ENCODE measurements at places on chromosomes 3 and 15.

DNA sequence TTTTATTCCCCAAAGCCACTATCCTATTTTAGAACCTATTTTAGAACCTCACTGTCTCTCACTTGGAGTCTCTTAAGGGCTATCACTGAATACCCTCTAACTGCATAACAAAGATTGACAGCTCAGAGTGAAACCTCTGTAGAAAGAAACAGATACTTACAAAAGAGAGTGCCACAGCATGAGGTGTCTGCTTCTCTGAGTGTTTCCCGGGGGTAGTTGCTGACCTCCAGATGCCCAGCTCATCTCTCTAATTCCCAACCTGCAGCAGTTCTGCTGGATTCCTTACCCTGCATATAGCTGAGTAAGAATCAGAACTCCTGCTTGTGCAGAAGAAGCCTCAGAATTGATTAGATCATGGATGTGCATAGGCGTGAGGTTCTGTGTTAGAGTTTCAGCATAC is 34.5 kb downstream of the P3H2 start:
- DNase-seq: no peak

DNA sequence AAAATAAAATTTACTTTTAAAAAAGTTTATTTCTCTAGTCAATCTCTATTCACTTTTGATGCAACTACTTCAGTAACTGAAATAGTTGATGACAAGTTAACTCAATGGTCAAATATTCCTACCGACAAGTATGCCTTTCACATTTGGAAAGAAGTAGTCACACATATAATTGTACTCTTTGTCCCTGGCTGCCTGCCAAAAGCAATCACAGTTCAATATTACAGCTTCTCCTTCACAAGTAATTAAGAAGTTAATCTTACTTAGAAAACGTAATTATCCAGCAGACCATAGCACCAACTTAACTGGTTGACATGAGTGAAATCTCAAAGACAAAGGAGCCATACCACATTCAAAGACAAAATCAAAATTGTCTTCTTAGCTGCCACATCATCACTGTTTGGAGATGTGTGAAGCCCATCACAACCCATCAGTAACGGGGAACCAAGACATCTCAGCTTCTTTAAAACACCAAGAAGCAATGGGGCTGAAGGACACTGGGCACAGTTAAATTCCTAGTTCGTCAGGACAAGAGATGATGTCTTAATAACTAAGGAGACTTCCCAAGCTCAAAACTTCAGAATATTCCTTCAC is 86.1 kb downstream of the PLCH1 start:
- no peak for DNase-seq

- DNase-seq: no peak
These were observed 84.2 kb downstream of the MYO9A start for GRCh38 chr15:72033711-72034110.

DNA sequence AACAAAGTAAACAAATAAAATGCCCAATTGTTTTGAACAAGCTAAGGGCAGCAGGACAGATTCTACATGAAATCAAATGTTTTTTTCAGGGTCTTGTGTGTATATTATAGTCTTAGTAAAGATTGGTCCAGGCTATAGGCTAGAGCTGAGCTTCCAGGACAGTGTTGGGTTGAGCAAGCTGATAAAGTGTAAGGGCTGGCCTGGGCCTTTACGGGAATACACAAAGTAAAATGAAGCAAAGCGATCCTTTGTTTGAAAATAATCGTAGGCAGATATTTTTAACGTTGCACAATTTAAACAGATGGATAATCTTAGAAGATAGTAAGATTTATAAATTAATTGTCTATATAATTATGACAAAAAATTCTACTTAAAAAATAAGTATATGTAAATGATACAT is 1204.6 kb downstream of the OTOL1 start:
- DNase-seq: no peak

DNA sequence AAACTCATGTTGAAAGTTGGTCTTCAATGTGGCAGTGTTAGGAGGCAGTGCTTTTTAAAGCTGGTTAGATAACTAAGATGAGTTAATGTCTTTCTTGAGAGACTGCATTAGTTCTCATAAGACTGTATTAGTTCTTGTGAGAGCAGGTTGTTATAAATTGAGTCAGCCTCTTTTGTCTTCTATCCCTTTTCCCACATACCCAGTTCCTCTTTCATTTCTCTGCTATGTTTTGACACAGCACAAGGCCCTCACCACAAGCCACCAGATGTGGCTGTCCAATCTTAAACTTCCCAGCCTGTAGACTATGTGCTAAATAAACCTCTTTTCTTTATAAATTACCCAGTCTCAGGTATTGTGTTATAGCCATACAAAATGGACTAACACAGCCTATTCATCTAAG is 94.6 kb upstream of the SNTN start:
- no peak for DNase-seq

DNA sequence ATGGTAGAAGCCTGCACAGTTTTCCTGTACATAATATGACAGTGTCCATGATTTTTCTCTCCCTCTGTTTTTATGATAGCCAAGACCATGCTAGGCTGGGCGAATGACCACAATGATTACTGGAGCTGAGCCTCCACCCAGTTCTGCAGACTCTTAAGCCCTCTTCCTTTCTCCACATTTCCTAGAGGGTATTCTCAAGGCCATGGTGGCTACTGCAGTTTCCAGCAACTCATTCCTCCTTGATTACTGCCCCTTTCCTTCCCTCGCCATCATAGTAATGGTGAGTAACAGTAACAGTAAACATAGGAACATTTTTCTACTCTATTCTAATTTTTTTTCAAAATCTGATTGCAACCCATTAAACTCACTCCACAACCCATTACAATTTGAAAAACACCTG is 20.2 kb downstream of the TNIK start:
- no peak for DNase-seq

- no peak for DNase-seq
These were observed 42.5 kb downstream of the LPP start for GRCh38 chr3:188196232-188196990.

- DNase-seq: no peak
These were observed 163.6 kb downstream of the ITPR1 start for GRCh38 chr3:4656626-4657328.

DNA sequence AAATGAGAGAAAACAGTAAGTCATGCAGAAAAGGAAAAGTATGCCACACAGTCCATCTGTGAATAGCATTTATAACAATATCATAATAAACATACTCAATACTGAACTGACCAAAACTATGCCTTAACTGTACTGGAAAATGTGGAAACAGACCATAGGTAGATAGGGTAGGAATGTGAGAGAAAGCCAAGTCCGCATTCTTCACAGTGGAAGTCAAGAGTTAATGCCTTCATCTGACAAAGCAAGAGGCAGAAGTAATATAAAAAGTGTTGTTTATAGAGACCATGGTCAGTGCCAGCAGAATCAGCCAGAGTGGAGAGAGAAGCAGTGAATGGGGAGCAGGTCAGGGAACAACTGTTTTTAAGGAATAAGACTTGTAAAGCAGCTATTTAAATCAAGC is 52.3 kb downstream of the KBTBD12 start:
- no peak for DNase-seq

DNA sequence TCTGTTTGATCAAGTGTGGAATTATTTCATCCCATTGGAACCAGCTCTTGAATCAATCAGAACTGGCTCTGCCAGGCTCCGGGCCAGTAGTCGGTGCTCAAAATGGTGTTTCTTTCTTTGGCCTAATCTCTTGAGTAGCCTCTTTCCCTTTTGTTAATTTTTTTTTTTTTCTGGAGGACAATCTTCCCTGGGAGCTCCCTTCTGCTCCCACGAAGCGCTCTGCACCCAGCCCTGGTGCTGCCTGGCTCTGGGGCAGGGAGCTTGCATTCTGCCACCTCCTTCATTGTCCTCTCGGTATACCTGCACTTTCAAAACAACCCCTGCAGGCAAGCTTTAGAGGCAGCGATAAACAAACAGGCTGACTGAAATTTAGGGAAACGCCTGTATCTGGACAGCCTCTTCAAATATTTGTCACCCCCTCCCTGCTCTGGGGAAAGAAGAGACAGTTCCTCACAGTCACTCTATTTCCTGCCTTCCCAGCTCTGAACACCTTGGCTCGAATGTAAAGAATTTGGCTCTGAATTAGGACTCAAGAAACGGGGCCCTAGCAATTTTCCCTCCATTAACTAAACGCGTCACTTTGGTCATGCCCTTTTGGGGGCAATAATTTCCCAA is 1.1 kb upstream of the THSD4 start:
- no peak for DNase-seq

GRCh38 chr3:64221571-64222257 is 3.6 kb downstream of the PRICKLE2 start:
- DNase-seq: no peak

DNA sequence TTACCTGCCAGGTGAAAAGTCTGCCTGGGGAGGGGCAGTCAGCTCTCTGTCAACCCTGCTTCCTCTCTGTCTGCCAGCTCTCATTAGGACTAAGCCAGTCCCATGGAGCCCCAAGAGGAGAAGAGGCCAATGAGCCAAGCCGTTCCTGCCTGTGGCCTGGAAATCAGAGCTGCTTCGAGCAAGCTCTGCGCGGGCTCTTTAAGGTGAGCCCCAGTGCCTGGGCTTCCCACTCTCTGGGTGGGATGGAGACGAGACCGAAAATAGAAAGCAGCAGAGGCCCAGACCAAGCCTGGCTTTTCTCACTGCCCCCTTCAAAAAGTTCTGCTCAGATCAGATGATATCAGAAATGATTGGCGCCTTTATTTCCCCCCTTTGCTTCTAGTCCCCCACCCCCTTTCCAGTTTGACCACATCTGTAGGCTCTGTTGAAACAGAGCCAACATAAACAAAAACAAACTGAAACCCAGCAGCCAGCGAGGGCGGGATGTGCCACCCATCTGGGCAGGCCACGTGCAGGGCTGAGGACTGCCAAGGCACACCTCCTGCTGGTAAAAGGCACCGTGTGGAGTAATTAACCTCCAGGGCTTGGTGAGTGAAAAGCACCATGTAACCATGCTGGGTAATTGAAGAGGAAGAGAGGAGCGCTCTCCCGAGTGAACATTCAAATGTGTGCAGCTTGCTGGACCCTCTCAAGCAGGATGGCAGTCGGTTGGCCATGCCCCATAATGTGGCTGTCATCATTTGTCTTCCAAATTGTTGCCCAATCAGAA is 471.0 kb upstream of the PROK2 start:
- peak; percentile 25 for DNase-seq

DNA sequence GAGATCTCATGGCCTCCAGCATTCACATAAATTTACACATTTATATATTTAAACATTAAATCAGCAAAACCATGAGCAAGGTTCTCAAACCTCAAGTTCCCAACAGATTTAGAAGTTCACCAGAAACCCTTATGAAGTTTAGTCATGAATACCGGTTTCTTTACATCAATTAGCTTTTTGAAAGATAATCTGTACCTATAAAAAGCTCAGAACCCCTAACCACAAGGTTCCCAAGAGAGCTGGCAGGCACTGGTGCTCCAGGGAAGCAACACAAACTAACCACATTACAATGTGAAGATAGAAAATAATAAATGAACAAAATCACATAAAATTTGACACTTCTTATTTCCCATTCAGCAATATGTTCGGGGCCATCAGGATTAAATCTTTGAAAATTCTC is 150.9 kb downstream of the FBN1 start:
- DNase-seq: no peak

DNA sequence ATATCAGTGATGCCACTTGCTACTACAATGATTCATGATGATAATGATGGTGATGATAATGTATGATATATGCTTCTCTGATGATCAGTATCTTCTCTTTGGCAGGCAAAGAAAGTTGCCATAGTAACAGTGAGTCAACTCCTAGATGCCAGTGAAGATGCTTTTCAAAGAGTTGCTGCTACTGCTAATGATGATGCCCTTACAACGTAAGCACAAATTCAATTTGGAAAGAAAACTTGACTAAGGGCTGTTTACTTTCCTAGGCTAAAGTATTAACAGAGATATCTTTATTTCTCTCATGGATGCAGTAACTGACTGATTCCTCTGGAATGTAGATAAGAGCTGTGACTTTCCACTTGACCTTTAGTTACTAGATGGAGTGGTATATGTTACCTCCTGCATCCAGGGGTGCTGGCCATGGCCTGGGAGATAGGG is 27.8 kb downstream of the ADGRG7 start:
- no peak for DNase-seq

DNA sequence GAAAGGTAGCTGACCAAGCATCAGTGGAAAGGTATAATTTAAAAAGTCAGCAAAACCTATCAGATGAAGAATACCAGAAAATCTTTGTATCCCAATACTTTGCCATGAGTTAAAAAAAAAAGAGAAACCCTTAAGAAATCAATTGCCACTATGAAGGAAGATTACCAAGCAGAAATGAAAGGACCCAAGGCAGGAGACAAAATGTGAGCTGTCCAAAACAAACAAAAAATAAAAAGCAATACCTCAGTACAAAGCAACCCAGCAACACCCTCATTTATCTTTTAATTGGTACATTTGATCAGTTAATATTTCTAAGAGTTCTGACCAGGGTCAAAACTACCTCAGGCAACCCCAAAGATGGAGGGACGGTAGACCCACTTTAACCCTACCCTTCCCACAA is 65.3 kb downstream of the MOBP start:
- DNase-seq: no peak
